ENCODE measurements at places on chromosomes 5 and 9.

GRCh38 chr5:106728208-106728607 is 942.5 kb downstream of the EFNA5 start:
- DNase-seq = no peak

GRCh38 chr9:132774886-132775285 is 103.2 kb downstream of the AK8 start:
- no peak for DNase-seq

GRCh38 chr9:106964822-106965525 is 102.0 kb downstream of the ZNF462 start:
- no peak for DNase-seq

- DNase-seq = no peak
Observed at GRCh38 chr9:17632994-17633393, 54.1 kb downstream of the SH3GL2 start.

GRCh38 chr5:68740226-68740910 is 353.4 kb upstream of the SLC30A5 start:
- peak; percentile 33 for DNase-seq

DNA sequence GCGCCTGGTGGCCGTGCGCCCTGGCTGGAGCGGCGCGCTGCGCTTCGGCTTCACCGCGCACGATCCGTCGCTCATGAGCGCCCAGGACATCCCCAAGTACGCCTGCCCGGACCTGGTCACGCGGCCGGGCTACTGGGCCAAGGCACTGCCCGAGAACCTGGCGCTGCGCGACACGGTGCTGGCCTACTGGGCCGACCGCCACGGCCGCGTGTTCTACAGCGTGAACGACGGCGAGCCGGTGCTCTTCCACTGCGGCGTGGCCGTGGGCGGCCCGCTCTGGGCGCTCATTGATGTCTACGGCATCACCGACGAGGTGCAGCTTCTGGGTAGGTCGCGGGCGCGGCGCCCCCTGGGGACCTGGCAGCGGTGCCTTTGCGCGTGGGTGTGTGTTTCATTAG is 28.9 kb downstream of the NEURL1B start:
- DNase-seq = no peak

DNA sequence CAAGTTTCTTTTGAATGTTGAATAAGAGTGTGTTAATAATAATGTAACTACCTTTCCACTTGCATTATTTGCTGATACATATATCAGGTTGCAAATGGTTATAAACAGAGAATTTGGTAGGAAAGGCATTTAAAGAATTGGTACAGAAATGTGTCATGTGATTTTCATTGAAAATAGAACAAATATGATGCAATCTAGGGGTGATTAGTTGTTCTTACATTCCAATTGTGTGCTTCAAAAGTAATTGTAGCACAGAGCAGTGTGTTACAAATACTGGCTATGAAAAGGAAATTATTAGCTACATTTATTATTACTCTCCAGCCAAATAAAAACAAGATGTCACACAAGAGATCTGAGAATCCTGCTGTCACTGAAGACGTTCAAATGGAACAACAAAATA is 61.8 kb upstream of the PRDM9 start:
- DNase-seq = no peak

GRCh38 chr5:50564079-50564478 is 102.4 kb upstream of the PARP8 start:
- peak; percentile 45 for DNase-seq

GRCh38 chr9:110179734-110180133 is 28.2 kb downstream of the C9orf152 start:
- DNase-seq = no peak

DNA sequence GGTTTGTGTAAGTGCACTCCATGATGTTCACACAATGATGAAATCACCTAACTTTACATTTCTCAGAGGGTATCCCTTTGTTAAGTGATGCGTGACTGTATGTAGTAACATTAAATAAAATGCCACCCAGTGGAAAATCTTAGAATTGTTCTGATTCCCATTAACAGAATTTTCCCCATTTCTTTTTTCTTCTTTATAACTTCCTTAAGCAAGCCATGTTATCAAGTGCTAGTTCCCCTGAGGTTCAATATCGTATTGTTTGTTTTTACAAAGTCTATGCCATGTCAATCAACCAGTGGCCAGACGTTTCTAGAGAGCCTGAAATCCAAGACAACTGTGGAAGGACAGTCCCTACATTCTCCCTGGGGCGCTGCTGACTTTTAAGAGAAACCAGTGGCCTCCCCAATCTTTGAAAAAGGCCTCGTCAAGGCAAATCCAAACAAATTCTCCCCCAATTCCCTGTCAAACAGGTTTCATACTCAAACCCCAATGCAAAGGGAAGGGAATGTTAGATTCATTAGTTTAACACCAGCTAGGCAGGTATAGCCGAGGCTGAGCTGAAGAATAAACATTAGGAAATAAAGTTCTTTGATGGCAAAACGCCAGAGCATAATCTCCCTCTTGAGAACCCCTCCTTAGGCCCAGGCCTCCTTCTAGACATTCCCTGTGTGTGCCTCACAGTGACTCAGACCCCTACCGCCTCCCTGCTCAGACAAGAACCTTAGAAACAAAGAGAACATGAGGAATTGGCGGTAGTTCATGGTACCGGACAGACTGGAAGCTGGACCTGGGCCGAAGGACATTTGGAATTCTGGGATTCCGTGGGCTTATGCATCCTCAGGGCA is 198.7 kb downstream of the GNA14 start:
- no peak for DNase-seq

DNA sequence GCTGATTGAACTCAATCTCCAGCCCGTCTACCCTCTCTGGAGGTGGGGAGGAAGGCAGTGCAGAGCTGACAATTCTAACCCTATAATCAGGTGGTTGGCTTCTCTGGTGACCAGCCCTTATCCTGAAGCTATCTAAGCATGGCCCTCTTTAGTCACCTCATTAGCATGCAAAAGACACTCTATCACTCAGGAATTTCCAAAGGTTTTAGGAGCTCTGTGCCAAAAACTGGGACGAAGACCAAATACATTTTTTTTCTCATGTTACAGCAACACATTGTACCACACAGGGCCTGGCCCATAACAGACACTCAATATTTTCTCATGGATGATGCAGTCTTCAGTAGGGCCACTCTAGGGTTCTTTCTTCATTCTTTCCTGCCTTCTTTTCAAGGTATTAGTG is 118.8 kb upstream of the VLDLR start:
- DNase-seq = no peak

GRCh38 chr5:13993926-13994325 is 49.4 kb upstream of the DNAH5 start:
- DNase-seq = no peak

- no peak for DNase-seq
Observed at GRCh38 chr9:135306699-135307098, 172.9 kb upstream of the PPP1R26 start.

- no peak for DNase-seq
Observed at GRCh38 chr9:131925677-131926177, 153.9 kb downstream of the MED27 start.

DNA sequence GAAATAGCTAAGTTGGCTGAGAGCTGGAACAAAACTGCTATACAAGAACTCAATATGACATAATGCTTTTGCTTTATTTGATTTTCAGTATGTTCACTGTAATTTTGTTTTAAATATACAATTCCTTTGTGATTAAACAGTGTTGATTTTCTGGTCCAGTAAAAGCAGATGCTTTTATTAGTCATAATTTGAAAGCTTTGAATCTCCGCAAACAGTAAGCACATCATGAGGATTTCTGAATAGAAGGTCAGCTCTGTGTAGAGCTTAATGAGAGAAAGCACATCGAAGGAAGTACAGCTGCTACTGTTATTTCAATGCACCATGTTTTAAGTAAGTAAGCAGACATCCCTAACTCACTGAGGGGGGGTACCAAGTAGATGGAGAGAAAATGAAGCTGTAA is 701.3 kb upstream of the ACO1 start:
- DNase-seq = no peak

GRCh38 chr9:12801663-12802062 is 26.8 kb downstream of the LURAP1L start:
- no peak for DNase-seq

- DNase-seq = no peak
Observed at GRCh38 chr5:167658889-167659288, 632.6 kb upstream of the WWC1 start.

DNA sequence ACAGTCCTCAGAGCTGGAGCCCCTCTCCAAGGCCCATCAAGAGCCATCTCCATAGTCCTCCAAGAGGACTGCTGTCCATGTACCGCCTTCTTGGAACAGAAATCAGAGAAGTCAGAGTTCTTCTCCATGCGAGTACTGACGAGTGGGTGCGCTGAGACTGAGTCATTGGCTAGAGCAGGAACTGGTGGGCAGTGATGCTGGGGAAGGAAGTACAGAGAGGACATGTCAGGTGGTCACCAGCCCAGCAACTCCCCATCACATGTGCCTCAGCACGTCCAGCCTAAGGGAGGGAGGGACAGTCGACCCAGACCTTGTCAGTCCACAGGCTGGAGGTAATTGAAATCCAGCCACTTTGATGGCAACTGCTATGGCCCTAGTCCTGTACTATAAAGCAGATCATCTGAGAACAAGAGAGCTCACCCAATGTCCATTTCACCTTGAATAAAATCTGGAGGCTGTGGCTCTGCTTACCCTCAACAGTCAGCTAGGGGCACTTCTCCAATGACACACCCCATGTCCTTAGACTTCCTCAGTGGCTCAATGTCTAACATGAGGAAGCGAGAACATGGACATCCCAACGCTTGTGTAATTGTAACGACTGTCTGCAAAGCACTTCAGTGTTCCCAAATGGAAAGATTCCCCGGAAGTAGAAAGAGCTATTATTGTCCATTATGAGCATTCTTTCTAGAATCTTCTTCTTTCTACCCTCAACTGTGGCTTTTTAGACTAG is 15.0 kb upstream of the FBP1 start:
- no peak for DNase-seq

- no peak for DNase-seq
Observed at GRCh38 chr9:14349146-14349446, 35.2 kb upstream of the NFIB start.

DNA sequence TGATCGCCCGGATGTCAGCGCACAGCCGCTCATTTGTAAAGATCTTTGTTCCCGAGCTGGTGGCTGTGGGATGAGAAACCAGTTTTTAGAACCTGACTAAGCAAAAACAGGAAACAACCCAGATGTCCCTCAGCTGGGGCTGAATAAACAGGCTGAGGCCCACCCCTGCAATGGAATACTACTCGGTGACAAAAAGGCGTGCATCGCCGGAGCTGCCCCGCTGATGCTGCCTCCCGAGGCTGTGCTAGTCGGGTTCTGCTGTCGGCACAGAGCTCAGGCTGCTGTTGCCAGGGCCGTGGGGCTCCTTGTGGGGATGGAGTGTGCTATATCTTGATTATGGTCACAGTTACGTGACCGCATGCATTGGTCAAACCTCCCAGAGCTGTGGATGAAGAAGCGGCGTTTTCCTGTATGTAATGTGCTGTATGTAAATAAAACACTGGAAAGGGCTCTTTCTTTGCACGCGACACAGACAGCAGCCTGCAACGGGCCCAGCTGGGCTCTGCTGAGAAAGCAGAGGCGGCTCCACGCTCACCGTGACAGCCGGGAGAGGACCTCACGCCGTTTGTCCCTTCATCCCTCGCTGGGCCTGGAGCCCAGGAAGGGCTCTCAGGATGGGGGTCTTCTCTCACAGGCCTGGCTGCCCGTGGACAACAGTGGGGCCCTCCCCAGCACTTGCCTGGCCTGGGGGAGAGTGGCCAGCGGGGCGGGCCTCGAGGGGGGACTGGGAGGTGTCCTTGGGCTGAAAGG is 51.5 kb upstream of the RNU6ATAC start:
- DNase-seq = no peak

DNA sequence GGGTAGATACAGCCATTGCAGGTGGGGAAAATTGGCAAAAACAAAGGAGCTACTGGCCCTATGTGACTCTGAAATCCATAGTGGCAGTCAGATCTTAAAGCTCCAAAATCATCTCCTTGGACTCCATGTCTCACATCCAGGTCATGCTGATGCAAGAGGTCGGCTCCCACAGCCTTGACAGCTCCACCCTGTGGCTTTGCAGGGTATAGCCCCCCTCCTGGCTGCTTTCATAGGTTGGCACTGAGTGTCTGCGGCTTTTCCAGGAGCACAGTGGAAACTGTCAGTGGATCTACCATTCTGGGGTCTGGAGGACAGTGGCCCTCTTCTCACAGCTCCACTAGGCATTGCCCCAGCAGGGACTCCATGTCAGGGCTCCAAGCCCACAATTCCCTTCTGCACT is 1190.1 kb downstream of the CDH12 start:
- DNase-seq = no peak

- DNase-seq = no peak
Observed at GRCh38 chr9:38404314-38404713, 11.8 kb downstream of the ALDH1B1 start.

- no peak for DNase-seq
Observed at GRCh38 chr9:108552459-108553040, 303.2 kb downstream of the ACTL7B start.

GRCh38 chr9:134923466-134923865 is 5.8 kb upstream of the FCN1 start:
- no peak for DNase-seq

Data from GM12878 (cell line).